MCF 10A (cell line): ENCODE measurements at places on chromosomes 16 and 17. TPM values are rescaled to one million over a fixed set of nuclear protein-coding genes. Genes with fewer than 3 reads are reported as not detected.

DNA sequence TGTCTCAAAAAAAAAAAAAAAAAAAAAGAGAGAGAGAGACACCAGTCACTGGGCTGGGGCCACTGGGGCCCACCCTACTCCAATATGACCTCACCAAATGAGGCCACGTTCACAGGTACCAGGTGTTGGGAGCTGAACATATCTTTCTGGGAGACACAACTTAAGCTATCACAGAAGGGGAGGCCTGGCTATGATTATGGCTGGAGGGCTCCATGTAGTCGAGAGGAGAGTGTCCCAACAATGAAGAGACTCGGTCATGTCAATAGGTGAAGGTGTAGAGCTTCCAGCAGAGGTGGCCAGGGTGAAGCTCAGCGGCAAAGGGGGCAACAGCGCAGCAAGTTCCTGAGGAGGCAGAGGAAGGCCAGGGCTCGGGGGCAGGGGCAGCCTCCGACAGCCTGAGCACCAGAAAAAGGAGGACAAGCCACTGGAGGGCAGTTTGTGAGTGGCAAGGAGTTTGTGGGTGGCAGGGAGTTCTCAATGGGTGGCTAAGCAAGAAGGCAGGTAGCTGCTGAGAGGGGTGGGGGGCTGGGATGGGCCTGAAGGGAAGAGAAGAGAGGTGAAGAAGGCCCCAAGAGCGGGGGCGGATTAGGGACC, 28.0 kb downstream of the ABCC3 start:
- peaks cover 28% of the 10 kb centered on the region for H3K36me3 ChIP-seq
- peaks cover 52% of the 10 kb centered on the region for H3K4me1 ChIP-seq
- no peak overlapping the region for H3K4me3 ChIP-seq
- H3K27me3 ChIP-seq, result no peaks in the 10 kb centered on the region

Gene PTX4
- not detected in 2 replicates for total RNA-seq

- no peak for DNase-seq
- H3K27me3 ChIP-seq, result no peaks in the 10 kb centered on the region
- H3K4me1 ChIP-seq, result no peaks in the 10 kb centered on the region
- H3K36me3 ChIP-seq, result peaks cover 46% of the 10 kb centered on the region
These were observed 9.5 kb upstream of the MRC2 start for GRCh38 chr17:62617894-62618472.

Gene GPR142
- not detected in 2 replicates for total RNA-seq

Gene QRICH2
- total RNA-seq, result 0.56 and 3.2 TPM in 2 replicates

GRCh38 chr17:40450175-40450574, 6.9 kb downstream of the IGFBP4 start:
- no peak overlapping the region for H3K4me3 ChIP-seq
- no peak overlapping the region for H3K27ac ChIP-seq
- DNase-seq, result peak; percentile 65
- peaks cover 29% of the 10 kb centered on the region for H3K4me1 ChIP-seq

Gene TBC1D28
- not detected in 2 replicates for total RNA-seq

- no peak overlapping the region for H3K4me3 ChIP-seq
- H3K36me3 ChIP-seq, result peaks cover 6% of the 10 kb centered on the region
- peaks cover 9% of the 10 kb centered on the region for H3K27me3 ChIP-seq
- H3K4me1 ChIP-seq, result no peaks in the 10 kb centered on the region
These were observed 61.1 kb upstream of the CPHXL start for GRCh38 chr16:75787440-75787839.

- H3K4me3 ChIP-seq, result no peak overlapping the region
- no peaks in the 10 kb centered on the region for H3K27me3 ChIP-seq
- peaks cover 6% of the 10 kb centered on the region for H3K36me3 ChIP-seq
- DNase-seq, result no peak
These were observed 9.4 kb downstream of the CYBC1 start for GRCh38 chr17:82440991-82441627.

- no peak overlapping the region for H3K4me3 ChIP-seq
- H3K36me3 ChIP-seq, result no peaks in the 10 kb centered on the region
- H3K27ac ChIP-seq, result no peak overlapping the region
- H3K27me3 ChIP-seq, result peaks cover 3% of the 10 kb centered on the region
- H3K4me1 ChIP-seq, result peaks cover 6% of the 10 kb centered on the region
- DNase-seq, result no peak
These were observed 8.4 kb downstream of the PMP22 start for GRCh38 chr17:15256689-15257088.

Gene NLRC3
- total RNA-seq, result not detected in 2 replicates

DNA sequence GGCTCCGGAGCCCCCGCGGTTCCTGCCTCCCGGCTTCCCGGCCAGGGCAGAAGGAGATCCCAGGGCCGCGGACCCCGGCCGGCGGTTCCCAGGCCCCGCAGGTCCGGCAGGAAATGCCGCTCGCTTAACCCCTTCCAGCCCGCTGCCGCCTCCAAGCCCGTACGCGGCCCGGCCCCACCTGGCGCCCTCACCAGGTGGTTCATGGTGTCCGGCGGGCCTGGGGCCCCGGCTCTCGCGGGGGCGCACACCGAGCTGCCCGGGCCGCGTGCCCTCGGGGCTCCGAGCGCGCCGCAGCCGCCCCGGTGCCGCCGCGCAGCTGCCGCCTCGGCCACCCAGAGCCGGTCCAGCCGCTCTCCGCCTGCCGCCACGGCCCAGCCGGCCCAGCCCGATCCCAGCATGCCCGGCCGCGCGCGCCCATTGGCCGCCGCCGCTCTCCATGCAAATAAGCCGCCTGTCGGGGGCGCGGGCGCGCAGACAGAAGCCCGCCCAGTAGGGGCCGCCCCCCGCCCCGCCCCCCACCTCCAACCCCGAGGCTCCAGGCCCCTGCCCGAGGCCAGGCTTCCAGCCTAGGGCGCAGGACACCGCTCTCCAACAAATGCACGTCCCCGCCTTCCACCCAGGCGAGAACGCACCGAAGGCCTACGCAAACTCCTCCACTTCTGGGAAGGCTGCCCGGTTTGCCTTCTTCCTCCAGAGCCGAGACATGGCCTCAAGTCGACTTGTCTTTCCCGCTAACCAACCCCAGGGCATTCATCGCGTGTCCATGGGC, at the start of gene BCAR1:
Gene BCAR1, minus strand, starts transcription at position 345 of the 769 bp plus-strand sequence. Its CDS starts 142 bp downstream, at position 203.
- H3K36me3 ChIP-seq, result peaks cover 12% of the 10 kb centered on the region
- H3K4me3 ChIP-seq, result peak within 1 kb of the TSS; percentile 75
- H3K27me3 ChIP-seq, result no peaks in the 10 kb centered on the region
- DNase-seq, result peak; percentile 81

GRCh38 chr16:75096656-75097055, 19.9 kb downstream of the LDHD start:
- no peaks in the 10 kb centered on the region for H3K4me1 ChIP-seq
- no peak overlapping the region for H3K27ac ChIP-seq
- no peak for DNase-seq
- H3K36me3 ChIP-seq, result peaks cover 5% of the 10 kb centered on the region

- no peak overlapping the region for H3K4me3 ChIP-seq
- peaks cover 14% of the 10 kb centered on the region for H3K4me1 ChIP-seq
- H3K27me3 ChIP-seq, result no peaks in the 10 kb centered on the region
- H3K36me3 ChIP-seq, result peaks cover 9% of the 10 kb centered on the region
These were observed 2.4 kb downstream of the ABCC1 start for GRCh38 chr16:15951852-15952251.

- DNase-seq, result no peak
- no peak overlapping the region for H3K4me3 ChIP-seq
- H3K27me3 ChIP-seq, result no peaks in the 10 kb centered on the region
- H3K36me3 ChIP-seq, result peaks cover 82% of the 10 kb centered on the region
- H3K27ac ChIP-seq, result no peak overlapping the region
These were observed 7.8 kb downstream of the GABARAPL2 start for GRCh38 chr16:75573955-75574354.

Gene SLC6A2
- total RNA-seq, result not detected in 2 replicates

DNA sequence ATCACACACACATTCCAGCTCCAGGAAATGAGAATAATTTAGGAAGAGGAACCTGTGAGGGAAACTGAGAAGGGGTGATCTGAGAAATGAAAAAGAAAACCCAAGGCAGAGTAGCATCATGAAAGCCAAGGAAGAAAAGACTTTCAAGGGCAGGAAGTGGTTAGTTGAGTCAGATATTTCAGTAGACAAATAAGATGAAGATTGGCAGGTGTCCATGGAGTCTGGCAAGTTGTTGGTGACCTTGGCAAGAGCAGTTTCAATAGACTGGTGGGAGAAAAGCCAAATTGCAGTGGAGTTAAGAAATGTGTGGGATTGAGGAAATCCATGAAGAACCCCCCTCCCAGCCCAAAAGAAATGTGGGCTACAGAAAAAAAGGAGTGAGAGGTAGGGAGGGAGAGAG, 10.7 kb downstream of the GNAO1 start:
- H3K36me3 ChIP-seq, result no peaks in the 10 kb centered on the region
- no peak overlapping the region for H3K4me3 ChIP-seq
- peaks cover 18% of the 10 kb centered on the region for H3K27me3 ChIP-seq
- H3K4me1 ChIP-seq, result no peaks in the 10 kb centered on the region
- no peak overlapping the region for H3K27ac ChIP-seq

Gene INCA1
- 0.44 and 0.49 TPM in 2 replicates for total RNA-seq

Gene SOX8
- not detected in 2 replicates for total RNA-seq

Gene ARHGDIG
- total RNA-seq, result not detected in 2 replicates

Gene ICAM2
- 0.34 TPM in 1 of 2 replicates, not detected in the other for total RNA-seq
